ENCODE measurements at places on chromosomes 2 and 18.
A peak's percentile ranks its signal among the peaks of the same experiment; 100 is the strongest.

DNA sequence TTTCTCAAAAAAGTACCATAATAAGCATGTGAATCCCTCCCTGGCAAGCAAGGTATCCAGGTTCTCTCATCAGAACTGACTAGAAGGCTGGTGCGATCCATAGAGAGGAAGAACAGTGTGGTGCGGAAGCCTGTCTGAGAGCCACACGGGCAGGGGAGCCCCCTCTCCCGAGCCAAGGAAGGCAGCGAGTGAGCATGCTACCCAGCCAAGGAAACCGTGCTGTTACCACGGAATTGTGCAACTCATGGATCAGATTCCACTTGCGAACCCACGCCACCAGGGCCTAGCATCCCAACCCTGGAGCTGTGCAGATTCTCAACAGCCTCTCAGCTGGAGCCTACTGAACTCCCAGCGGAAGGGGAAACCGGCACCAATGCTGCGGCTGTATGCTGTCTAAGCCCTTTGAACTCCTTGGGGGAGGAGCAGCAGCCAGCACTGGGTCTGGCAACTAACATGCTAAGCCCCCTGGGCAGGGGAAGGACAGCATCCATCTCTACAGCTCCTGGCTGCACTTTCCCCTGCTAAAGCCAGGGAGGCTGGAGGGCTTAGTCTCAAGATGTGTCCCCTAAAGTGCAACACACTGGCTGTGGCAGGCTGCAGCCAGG lies 823.1 kb downstream of the EPHA4 start:
- DNase-seq = no peak

- DNase-seq = no peak
Measured at GRCh38 chr2:117704818-117705217, 109.7 kb upstream of the DDX18 start.

DNA sequence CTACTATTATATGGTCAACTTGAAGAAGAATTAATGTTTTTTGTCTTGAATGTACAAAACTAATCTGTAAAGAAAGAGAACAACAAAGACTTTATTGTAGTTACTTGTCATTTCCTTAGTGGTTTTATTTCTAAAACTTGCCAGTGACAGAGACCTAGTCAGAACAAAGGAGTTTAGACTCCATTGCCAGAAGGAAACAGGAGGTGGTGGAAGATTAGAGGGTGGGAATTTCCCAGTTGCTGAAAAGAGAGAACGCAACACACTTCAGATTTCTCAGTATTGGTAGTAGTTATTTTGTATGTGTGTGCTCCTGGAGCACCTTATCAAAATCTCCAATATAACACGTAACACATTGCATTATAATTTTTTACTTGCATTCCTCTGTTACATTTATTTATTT lies 81.4 kb downstream of the CDCA7 start:
- no peak for DNase-seq

DNA sequence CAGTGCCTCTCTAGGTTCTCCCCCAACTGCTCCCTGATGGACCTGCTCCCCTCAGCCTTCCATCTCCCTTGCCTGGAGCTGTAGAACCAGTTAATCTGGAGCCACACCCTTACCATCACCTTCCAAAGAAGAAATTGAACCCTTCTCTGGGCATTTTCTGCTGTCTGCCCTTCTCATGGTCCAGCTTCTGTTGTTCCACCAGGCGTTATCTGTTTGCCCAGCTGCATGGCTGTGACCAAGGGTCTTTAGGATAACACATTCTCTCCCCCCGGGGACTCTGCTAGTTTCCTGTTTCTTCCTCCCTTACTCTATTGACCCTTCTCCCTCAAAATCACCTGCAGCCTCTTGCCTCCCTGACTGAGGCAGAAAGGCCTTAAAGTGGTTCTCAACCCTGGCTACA lies 3.2 kb upstream of the ANKRD53 start:
- no peak for DNase-seq

GRCh38 chr2:38475567-38475881 lies 98.5 kb upstream of the ATL2 start:
- no peak for DNase-seq

- DNase-seq = no peak
Measured at GRCh38 chr18:79487801-79488201, 92.1 kb downstream of the NFATC1 start.

DNA sequence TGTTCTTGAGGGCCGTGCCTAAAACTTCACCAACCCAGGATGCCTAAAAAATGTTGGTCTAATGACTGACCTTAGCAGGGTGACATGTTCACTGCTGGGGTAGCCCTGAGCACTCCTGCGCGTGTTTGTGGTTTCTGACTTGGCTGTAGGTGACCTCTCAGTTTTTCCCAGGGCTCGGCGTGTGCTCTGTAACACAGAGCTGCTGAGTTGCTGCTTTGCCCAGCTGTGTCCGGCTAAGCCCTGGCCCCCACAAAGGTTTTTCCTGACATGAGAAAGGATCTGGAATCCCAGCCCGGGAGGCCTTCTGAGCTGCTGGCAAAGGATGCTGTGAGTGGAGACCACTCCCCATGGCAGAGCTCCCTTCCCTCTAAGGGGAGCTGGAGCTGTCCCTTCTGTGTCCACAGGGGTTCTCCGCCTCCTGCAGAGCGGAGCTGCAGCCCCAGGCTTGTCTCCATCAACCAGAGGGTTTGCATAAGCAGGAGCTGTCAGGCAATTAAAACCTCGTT lies 52.7 kb downstream of the CRIM1 start:
- DNase-seq = peak; percentile 81

- DNase-seq = no peak
Measured at GRCh38 chr18:26133652-26134051, at the start of gene PSMA8. Gene PSMA8, plus strand, starts transcription at chr18:26133869. Its CDS starts 97 bp downstream, at chr18:26133966.

- DNase-seq = no peak
Measured at GRCh38 chr2:171083451-171083850, 77.2 kb downstream of the TLK1 start.

- DNase-seq = no peak
Measured at GRCh38 chr18:67278984-67279383, 237.5 kb downstream of the DSEL start.

- peak; percentile 90 for DNase-seq
Measured at GRCh38 chr2:65436169-65436823, 3.9 kb upstream of the SPRED2 start.

DNA sequence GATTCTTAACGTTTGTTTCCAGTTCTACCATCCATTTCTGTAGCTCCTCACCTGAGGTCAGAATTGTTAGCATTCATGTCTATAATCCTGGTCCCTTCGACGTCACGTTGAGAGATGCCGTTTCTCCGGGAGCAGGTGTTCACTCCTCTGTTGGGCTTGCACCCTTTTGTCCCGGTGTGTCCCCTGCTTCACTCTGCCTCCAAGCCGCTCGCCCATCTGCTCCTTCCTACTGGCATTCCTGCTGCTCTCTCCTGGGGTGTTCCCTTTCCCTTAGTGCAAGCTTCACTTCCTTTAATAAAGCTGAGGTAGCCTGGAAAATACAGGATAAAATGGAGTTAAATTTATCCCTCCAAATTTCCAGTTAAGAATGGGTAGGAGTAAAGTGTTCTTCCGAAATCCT lies 61.9 kb upstream of the CABYR start:
- no peak for DNase-seq

DNA sequence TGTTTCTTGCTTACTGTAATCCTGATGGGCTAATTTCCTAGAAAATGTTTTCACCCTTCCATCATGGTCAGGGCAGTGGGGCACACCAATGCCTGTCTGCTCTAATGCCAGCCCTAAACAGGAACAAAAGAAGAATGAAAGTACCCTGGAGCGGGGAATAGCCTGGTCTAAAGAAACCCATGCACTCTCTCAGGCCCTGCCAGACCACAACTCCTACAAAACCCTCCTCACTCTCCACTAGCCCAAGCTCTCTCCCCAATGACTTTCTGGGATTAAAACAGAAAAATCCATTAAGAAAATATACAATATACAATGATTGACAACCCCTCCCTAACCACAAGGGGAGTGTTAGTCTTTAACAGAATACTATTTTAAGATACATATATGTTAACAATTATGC lies 67.6 kb downstream of the AAK1 start:
- DNase-seq = no peak

- DNase-seq = no peak
Measured at GRCh38 chr2:68118816-68119215, 38.9 kb upstream of the PNO1 start.

GRCh38 chr2:44844651-44845270 lies 96.7 kb upstream of the SIX3 start:
- no peak for DNase-seq

- DNase-seq = peak; percentile 45
Measured at GRCh38 chr2:10036095-10036884, 7.1 kb upstream of the KLF11 start.

DNA sequence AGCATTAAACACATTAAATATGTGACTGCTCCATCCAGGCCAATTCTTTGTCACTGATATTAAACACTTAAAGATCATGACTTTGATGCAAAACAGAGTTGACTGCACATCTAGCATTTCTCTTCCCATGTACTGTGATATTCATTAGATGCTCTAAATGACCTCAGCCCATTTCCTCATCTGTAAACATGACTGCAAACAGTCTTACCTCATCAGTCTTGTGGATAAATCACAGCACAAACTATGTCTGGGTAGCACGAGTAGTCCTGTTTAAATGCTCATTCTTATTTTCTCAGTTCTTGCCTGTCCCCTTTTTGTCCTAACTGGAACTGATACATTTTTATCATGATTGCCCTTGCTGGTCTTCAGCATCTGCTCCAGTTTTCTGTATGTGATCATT lies 1974.8 kb upstream of the LRRTM1 start:
- no peak for DNase-seq

- DNase-seq = no peak
Measured at GRCh38 chr2:134926231-134926931, 7.8 kb downstream of the CCNT2 start.

DNA sequence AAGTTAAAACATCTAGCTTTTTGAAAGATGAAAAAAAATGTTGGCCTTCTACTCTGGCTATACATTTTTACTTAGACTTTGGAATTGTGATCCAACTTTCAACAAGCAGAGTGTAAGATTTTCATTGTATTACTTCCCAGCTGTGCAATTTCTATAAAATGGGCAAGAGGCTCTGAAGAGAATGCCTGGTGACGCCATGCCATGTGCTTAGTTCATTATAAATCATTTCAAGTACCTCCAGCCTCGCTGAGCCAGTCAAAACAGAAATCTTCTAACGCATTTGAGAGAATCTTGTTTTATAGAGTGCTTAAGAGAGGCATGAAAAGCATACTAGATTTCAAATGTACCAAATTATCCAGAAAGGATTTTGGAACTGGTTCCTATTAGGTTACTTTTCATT lies 10.1 kb upstream of the STK17B start:
- DNase-seq = no peak

- DNase-seq = peak; percentile 50
Measured at GRCh38 chr18:35089382-35089781, 48.2 kb downstream of the MAPRE2 start.

GRCh38 chr2:65053199-65053598 lies 3.0 kb upstream of the CEP68 start:
- DNase-seq = no peak

- DNase-seq = no peak
Measured at GRCh38 chr2:203748331-203749126, 42.1 kb downstream of the CD28 start.

DNA sequence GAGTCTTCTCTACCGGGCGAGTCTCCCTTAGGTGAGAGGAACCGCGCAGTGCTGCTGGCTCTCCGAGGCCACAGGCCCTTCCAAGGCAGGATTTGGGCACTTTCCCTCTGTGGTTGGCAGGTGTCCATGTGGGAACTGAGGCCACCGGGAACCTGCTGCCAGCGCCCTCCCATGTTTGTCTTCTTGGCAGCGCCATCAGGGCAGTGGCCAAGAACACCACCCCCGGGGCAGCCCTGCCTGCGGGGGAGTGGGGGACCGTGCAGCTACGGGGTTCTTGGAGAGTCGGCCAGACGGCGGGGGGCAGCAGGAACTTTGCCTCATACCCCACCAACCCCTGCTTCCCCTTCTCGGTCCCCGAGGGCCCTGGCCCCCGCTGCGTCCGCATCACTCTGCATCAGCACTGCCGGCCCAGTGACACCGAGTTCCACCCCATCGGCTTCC lies 10.0 kb downstream of the CAPN10 start:
- no peak for DNase-seq

- no peak for DNase-seq
Measured at GRCh38 chr2:45729753-45730512, 78.5 kb downstream of the PRKCE start.

DNA sequence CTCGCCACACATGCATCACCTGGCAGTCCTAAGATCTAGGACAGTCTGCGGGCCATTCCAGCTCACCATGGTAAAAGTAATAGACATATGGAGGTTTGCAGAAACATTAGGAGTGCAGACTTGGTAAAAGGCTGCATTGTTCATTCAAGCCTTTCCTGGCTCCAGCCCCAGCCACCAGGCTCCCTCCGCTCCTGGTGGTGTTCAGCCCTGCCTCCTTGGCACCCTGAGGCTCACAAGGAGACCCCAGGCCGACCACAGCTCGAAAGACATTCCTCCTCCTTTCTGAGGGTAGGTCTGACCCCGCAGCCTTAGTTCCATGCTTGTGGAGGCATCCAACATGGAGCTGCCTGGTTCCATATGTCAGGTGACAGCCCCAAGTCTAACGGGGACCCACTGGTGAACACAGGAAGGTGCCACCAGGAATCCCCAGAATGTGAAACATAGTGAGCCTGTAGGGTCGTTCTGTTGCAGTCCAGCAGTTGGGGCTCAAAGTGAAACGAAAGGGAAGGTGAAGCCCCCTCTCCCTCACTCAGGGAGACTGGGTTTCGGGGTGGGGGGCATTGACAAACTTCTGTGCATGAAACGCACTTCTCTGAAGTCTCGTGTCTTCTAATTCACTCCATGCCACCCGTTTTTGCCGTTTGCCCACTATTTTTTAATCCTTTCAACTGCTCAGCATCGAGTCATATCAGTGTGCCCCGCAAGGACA lies 5.0 kb upstream of the SP100 start:
- no peak for DNase-seq

- no peak for DNase-seq
Measured at GRCh38 chr18:74579496-74580065, 18.1 kb upstream of the ZNF407 start.

DNA sequence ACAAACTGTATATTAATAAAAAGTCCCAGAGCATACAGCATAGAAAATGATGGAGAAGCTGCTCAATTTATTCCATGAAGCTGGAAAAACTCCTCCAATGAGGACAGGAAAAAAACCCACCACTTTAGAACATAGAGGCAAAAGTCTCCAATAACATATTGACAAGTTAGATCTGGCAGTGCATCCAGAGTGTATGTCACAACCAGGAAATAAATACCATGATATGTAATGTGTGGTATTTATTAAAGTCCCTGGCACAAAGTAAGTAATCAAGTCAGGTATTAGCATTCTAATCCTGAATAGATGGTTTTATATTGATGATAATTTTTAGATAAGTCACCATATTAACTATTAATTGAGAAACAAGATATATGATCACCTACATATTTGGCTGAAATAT lies 427.3 kb upstream of the HS6ST1 start:
- DNase-seq = peak; percentile 11

GRCh38 chr2:85719609-85720240 lies 25.6 kb downstream of the GNLY start:
- no peak for DNase-seq

All from astrocyte (in vitro differentiated cells and primary cell).